ENCODE measurements at places on chromosomes 6 and 20. TPM values are rescaled to one million over a fixed set of nuclear protein-coding genes. Genes with fewer than 3 reads are reported as not detected.
A peak's percentile ranks its signal among the peaks of the same experiment; 100 is the strongest.

The RAET1L gene
- total RNA-seq: not detected

The GRIK2 gene
- total RNA-seq: not detected

The ZNF343 gene
- total RNA-seq: 6.2 TPM

The NHLRC1 gene
- 0.15 TPM for total RNA-seq

The TGM3 gene
- total RNA-seq: not detected

The WFDC13 gene
- total RNA-seq: not detected

- H3K4me1 ChIP-seq: peaks cover 16% of the 10 kb centered on the region
- H3K36me3 ChIP-seq: no peaks in the 10 kb centered on the region
- no peak overlapping the region for H3K4me3 ChIP-seq
- no peak overlapping the region for H3K27ac ChIP-seq
- DNase-seq: no peak
- H3K27me3 ChIP-seq: peaks cover 6% of the 10 kb centered on the region
These were observed 59.5 kb upstream of the RNF144B start for GRCh38 chr6:18327626-18328025.

DNA sequence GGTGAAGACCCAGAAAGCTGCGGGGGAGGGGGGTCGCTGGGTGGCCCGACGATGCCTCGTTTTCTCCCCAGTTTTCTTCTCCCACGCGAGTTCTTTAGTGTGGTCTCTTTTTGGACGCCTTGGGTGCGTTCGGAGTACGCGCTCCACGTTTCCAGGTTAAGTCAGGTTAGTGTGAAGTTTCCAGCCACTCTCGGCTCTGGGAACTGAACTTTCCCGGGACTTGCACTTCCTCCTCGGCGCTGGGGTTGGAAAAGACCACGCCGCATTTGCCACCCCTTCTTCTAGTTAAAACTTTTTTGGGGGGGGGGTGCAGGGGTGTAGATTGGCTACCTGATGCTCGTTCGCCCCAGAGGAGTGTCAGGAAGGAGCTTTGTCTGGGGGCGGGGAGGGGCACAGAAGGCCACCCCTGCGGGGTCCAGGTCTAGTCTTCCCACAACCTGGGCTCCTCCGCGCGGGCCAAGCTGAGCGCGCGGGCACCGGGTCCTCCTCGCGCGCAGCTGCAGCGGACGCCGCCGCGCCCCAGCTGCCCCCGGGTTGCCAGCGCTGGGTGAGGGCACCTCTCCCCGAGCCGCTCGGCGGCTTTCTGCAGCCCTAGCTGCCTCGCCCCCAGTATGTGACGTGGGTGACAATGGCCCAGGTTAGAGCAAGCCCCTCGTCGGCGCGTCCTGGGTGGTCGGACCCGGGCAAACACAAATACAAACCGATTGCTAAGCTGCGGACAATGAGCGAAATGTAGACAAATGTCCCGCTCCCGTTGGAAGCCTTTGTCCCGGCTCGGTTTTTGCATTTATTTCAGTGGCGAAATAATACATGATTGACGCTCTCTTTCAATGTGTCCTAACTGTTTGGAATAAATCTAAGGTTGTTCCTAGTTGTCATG lies 1.7 kb upstream of the NKX2-2 start:
- H3K4me1 ChIP-seq: peaks cover 21% of the 10 kb centered on the region
- peaks cover 8% of the 10 kb centered on the region for H3K36me3 ChIP-seq
- H3K27me3 ChIP-seq: peaks cover 82% of the 10 kb centered on the region
- no peak overlapping the region for H3K4me3 ChIP-seq

DNA sequence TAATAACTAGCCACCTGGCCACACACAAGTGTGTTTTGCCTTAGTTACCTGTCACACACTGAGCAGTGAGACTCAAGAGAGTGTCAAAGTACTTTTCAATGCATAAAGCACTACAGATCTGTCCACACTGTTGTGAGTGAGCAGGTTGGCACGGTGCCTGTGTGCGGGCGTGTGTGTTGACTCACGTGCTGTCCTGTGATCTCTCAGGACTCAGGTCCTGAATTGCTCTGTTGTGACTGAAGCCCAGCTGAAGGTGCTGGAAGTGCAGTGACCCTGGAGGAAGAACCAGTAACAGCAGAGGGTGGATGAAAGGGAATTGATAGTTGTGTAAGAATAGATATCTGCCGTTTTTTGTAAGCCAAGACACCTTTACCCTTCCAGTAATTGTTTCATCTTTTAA lies 18.3 kb downstream of the SLC16A10 start:
- no peak overlapping the region for H3K4me3 ChIP-seq
- no peaks in the 10 kb centered on the region for H3K36me3 ChIP-seq
- H3K27me3 ChIP-seq: peaks cover 15% of the 10 kb centered on the region
- DNase-seq: no peak

- no peak overlapping the region for H3K27ac ChIP-seq
- H3K27me3 ChIP-seq: peaks cover 9% of the 10 kb centered on the region
- no peaks in the 10 kb centered on the region for H3K4me1 ChIP-seq
- no peaks in the 10 kb centered on the region for H3K36me3 ChIP-seq
- DNase-seq: no peak
These were observed 70.0 kb upstream of the CD2AP start for GRCh38 chr6:47407300-47408281.

- no peak within 1 kb of the TSS for H3K27ac ChIP-seq
- no peaks in the 10 kb centered on the region for H3K4me1 ChIP-seq
- no peaks in the 10 kb centered on the region for H3K36me3 ChIP-seq
- DNase-seq: no peak
These were observed at the start of gene R3HDML for GRCh38 chr20:44336725-44337380. Gene R3HDML (plus strand): TSS chr20:44337043. CDS start chr20:44337158, 115 bp downstream.

DNA sequence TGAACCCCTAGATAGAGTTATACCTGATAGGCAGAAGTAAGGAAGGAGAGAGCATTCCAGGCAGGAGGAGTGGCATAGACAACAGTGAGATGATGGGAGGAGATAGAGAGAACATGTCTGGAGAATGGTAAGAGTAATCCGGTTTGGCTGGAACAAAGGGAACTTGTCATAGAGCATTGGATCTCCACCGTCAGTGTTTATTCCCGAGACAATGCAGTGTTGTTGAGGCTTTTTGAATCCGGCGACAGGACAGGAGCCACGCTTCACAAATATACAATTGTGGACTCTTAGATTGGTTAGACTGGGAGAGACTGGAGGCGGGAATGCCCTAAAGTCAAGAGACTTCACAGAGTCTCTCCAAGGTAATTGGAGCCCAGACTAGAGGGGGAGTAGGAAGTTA lies 119.8 kb downstream of the ANKS1A start:
- DNase-seq: no peak
- peaks cover 16% of the 10 kb centered on the region for H3K4me1 ChIP-seq
- H3K4me3 ChIP-seq: no peak overlapping the region

DNA sequence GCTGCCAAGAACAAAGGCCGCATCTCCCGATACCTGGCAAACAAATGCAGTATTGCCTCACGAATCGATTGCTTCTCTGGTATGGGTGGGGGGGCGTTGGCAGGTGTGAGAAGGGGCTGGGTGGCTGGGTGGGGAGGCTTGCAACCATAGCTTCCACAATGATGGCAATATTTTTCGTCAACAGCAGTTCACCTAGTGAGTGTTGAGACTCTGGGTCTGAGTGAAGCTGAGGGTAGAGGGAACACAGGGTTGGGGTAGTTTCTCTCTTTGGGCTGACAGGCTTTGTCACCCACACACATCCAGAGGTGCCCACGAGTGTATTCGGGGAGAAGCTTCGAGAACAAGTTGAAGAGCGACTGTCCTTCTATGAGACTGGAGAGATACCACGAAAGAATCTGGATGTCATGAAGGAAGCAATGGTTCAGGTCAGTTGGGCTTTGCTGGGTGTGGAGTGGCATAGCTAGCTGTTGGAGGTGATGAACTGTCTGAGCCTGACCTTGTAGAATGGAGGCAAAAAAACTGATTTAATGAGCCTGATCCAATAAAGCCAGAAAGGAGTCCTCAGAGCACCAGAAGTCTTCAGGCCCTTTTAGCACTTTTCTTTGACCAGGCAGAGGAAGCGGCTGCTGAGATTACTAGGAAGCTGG lies 4.2 kb downstream of the NOP56 start:
- H3K4me3 ChIP-seq: no peak overlapping the region
- H3K4me1 ChIP-seq: peaks cover 61% of the 10 kb centered on the region
- peak overlapping the region; percentile 56 for H3K27ac ChIP-seq
- H3K36me3 ChIP-seq: peaks cover 81% of the 10 kb centered on the region

DNA sequence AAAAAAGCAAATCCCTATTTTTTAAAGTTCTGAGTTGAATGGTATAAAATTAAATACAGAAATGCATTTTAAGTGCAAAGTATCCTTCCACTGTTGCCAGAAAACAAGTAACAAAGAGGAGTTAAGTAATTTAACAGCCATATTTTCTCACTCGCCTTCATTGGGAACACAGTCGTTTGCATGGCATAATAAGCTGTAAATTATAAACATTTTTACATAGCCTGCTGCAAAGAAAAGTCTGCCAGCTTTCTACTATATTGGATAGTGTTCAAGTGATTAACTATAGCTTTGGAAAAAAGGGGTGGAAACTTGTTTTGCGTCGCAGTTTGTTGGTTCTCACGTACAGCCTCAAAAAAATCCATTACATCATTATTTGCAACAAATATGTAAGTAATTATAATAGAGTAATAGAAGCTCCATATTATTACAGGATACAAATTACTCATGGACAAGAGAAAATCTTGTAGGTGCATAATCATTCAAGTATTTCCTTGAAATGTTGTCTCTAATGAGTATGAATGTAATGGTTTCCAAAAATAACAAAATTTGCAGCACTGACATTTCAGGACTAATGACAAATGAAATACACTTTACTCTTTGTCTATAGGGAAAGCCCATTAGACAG lies 139.3 kb downstream of the PDSS2 start:
- DNase-seq: no peak
- H3K4me3 ChIP-seq: no peak overlapping the region
- no peaks in the 10 kb centered on the region for H3K4me1 ChIP-seq
- no peaks in the 10 kb centered on the region for H3K27me3 ChIP-seq
- H3K36me3 ChIP-seq: no peaks in the 10 kb centered on the region

- no peak overlapping the region for H3K4me3 ChIP-seq
- peaks cover 22% of the 10 kb centered on the region for H3K27me3 ChIP-seq
- no peak for DNase-seq
These were observed 54.8 kb downstream of the GPX5 start for GRCh38 chr6:28580475-28580874.

DNA sequence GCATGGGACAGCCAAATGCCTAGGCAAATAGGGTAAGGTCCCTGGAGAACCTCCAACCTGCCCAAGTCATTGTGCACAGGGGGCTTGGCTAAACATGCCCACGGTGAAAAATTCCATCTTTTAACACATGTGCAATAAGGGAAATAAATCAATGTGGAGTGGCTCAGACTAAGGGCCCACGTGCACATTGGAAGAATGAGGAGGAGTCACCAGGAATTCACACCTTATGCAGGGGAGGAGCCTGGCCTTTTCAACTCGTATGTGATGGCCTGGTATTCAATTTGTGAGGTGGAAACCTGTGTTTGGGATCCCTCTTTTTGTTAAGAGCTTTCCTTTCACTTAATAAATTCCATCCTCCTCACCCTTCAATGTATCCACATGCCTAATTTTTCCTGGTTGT lies 12.6 kb downstream of the C6orf52 start:
- H3K4me3 ChIP-seq: no peak overlapping the region
- H3K27ac ChIP-seq: no peak overlapping the region
- H3K27me3 ChIP-seq: peaks cover 12% of the 10 kb centered on the region
- no peaks in the 10 kb centered on the region for H3K36me3 ChIP-seq

GRCh38 chr20:19589787-19590362 lies 168.2 kb upstream of the RIN2 start:
- no peak for DNase-seq
- no peaks in the 10 kb centered on the region for H3K27me3 ChIP-seq
- H3K4me1 ChIP-seq: no peaks in the 10 kb centered on the region
- no peaks in the 10 kb centered on the region for H3K36me3 ChIP-seq

DNA sequence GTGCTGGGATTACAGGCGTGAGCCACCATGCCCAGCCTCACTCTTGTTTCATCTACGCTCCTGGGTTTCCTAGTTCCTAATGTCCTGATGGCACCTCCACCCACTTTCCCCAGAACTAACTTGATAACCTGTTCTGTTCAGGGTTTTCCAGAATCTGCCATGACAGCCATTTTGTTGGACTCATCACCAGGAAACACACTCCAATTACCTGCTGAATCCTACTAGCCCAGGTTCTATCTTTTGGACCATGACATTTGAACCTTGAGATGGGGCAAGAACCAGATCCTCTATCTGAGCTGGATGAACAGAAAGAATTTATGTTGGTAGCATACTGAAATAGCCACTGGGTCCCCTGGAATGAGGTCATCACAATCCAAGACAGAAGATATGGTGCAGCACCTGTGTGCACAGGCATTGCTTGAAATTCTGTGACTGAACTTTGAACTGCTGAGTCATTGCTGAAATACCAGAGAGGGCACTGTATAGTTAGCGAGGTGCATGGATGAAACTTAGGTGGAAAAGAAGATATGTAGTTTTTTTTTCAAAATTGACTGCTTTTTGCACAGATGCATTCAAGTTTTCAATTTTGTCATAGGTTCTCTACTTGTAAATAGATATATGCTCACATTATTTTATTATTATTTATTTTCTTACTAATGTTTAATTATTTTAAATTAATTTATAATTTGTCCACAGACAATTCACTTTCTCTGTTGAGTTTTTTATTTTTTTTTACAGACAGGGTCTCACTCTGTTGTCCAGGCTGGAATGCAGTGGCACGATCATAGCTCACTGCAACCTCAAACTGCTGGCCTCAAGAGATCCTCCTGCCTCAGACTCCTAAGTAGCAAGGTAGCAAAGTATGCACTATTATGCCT lies 42.8 kb upstream of the TASP1 start:
- peaks cover 3% of the 10 kb centered on the region for H3K4me1 ChIP-seq
- no peak overlapping the region for H3K4me3 ChIP-seq
- no peak for DNase-seq
- peaks cover 20% of the 10 kb centered on the region for H3K27me3 ChIP-seq

GRCh38 chr6:21426841-21427490 lies 166.6 kb upstream of the SOX4 start:
- H3K27ac ChIP-seq: no peak overlapping the region
- peaks cover 10% of the 10 kb centered on the region for H3K27me3 ChIP-seq
- H3K36me3 ChIP-seq: no peaks in the 10 kb centered on the region

GRCh38 chr20:62120990-62121775 lies 1.1 kb upstream of the LSM14B start:
- H3K27me3 ChIP-seq: no peaks in the 10 kb centered on the region
- peaks cover 42% of the 10 kb centered on the region for H3K4me1 ChIP-seq
- DNase-seq: no peak
- H3K27ac ChIP-seq: peak overlapping the region; percentile 86
- H3K36me3 ChIP-seq: peaks cover 16% of the 10 kb centered on the region

GRCh38 chr6:53735896-53736295 lies 58.9 kb upstream of the LRRC1 start:
- DNase-seq: peak; percentile 60
- H3K4me3 ChIP-seq: no peak overlapping the region
- peaks cover 42% of the 10 kb centered on the region for H3K4me1 ChIP-seq
- H3K36me3 ChIP-seq: peaks cover 3% of the 10 kb centered on the region
- H3K27me3 ChIP-seq: peaks cover 2% of the 10 kb centered on the region

- DNase-seq: no peak
- H3K4me3 ChIP-seq: no peak overlapping the region
- H3K4me1 ChIP-seq: no peaks in the 10 kb centered on the region
These were observed 36.4 kb upstream of the ENPP5 start for GRCh38 chr6:46207174-46207573.
